ENCODE measurements at places on chromosomes 7 and 10.

DNA sequence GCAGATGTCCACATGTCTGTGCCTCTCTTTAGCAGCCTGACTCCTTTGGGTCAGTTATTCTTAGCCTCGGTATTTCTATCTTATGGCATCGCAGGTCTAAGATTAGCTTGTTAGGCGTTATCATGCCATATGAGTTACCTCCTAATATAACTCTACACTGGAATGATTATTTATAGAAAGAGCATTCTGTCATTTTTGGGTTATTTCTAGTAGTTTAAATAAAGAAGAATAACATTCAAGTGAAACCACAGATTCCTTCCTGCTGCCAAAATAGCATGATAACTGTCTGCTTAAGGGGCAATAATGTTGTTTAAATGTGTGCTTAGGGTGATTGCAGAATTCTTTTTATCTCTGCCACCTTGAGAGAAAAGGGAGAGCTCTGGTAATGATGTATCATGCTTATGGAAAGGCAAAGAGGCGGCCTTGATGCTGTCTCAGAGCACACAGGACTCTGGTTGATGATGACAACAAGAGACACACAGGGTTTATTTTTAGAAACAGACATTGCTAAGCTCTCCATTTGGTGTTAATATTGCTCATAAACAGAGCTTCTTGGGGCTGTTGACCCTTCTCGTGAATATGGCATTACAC is 10.4 kb downstream of the HDAC9 start:
- no peak for DNase-seq

DNA sequence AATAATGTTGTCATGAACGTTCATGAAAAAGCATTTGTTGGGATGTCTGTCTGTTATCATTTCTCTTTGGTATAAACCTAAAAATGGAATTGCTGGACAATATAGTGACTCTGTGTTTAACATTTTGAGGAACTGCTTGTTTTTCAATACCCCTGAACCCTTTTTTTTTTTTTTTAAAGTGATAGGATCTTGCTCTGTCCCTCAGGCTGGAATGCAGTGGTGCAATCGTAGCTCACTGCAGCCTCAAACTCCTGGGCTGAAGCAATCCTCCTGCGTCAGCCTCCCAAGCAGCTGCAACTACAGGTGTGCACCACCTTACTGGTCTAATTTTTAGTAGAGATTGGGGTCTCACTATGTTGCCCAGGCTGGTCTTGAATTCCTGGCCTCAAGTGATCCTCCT is 15.1 kb upstream of the LMTK2 start:
- no peak for DNase-seq

DNA sequence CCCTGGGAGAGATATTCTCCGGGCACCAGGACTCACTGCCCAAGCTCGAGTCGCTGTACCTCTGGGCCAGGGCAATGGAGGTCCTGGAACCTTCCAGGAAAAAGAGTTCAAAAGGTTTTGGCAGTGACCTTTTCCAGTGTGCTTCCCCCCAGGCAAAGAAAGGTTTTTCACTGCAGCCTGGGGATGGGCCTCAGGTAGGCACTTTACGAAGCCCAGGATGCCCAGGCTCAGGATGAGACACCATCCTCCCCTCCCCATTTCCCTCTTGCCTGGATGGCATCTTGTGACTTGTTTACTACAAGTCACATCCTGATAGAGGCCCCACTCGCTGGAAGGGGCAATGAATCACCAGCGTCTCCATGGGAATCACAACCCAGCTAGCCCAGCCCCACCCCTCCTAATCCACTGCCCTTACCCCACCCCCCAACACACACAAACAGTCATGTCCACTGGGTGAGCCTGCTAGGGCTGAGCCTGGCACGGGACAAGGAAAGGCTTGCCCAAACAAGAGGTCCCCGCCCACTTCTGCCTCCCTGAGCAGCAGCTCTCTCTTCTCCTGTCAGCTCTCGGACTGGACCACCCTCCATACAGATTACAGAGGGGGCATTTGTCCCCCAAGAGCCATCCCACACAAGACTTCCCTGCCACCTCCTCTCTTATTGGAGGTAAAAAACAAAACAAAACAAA is 93.8 kb upstream of the SMNDC1 start:
- no peak for DNase-seq

DNA sequence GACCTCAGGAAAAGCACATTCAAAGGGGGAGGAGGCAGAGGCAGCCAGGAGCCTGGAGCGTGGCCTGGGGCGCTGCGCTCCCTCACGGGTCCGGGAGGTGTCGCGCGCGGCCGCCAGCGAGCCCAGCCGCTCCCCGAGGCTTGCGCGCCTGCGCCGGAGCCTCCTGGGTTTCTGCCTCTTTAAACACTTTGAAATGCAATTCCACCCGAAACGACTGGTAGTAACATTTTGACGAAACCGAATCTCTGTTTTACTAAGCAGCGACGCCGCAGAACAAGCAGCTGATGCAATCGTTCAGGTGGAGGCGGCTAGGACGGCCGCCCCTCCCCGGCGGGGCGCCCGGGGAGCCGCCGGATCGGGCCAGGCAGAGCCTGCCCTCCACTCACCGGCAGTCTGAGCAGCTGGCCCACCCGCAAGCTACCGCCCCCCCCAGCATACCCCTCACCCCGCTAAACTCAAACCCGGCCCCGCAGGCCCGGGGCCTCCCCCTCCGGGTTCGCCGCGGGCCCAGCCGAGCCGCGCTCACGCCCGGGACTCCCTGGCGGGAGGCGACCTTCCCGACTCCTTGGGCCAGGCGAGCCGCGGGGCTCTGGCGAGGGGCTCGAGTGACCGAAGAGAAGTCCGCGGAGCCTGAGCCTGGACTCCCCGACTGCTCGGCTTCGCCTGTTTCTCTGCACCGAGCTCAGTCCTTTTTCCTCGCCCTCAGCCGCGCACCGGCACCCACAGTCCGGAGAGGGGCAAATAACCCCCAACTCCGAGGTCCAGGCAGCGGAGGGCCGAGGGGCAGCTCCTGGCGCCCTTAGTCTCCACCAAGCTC is 3.2 kb downstream of the MKX start:
- DNase-seq = peak; percentile 24

GRCh38 chr10:33579996-33580395 is 245.5 kb upstream of the NRP1 start:
- no peak for DNase-seq

GRCh38 chr7:86598311-86598710 is 45.4 kb upstream of the GRM3 start:
- DNase-seq = no peak

DNA sequence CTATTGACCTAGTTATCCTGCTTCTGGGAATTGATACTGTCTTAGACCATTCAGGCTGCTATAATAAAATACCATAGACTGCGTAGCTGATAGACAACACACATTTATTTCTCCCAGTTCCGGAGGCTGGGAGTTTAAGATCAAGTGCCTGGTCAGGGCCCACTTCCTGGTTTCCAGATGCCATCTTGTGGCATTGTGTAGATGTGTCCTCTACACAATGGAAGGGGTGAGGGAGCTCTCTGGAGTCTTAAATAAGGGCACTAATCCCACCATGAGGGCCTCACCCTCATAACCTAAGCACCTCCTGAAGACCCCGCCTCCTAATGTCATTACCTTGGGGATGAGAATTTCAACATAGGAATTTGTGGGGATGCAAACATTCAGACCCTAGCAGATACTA is 62.4 kb downstream of the SLC35B4 start:
- no peak for DNase-seq

DNA sequence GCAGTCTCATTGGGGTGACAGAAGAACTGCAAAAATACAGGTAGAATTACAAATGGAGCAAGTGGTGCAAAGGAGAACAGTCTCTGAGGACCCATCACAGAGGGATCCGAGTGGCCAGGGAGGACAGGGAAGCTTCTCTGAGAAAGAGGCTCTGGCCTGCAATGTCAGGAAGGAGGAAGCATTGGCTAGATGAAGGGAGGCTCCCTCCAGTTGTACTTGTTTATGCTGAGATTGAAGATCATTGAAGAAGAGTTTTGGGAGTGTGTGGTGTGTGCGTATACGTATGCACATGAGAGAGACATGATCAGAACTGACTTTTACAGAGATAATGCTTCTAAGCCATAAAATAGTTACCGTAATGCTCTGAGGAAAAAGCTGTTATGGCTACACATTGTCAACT is 274.7 kb upstream of the FZD8 start:
- DNase-seq = peak; percentile 2

DNA sequence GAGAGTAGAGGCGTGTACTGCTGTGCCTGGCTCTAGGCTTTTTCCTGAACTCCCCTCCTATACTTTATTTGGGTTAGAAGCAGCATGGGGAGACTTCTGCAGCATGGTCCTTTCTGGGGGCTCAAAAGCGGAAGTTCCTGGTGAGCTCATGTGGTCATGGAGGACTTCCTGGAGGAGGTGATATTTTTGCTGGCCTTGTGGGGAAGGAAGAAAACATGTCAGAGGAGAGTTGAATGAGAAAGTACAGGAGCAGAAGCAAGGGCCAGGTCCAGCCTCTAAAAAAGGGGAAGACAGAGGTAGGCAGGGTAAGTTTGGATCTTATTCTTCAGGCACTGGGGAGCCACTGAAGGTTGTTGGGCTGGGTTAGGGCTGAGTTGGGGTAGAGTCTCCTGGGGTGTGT is 45.5 kb downstream of the CASTOR2 start:
- DNase-seq = no peak

- no peak for DNase-seq
Measured at GRCh38 chr7:38066391-38066790, 111.7 kb upstream of the STARD3NL start.

DNA sequence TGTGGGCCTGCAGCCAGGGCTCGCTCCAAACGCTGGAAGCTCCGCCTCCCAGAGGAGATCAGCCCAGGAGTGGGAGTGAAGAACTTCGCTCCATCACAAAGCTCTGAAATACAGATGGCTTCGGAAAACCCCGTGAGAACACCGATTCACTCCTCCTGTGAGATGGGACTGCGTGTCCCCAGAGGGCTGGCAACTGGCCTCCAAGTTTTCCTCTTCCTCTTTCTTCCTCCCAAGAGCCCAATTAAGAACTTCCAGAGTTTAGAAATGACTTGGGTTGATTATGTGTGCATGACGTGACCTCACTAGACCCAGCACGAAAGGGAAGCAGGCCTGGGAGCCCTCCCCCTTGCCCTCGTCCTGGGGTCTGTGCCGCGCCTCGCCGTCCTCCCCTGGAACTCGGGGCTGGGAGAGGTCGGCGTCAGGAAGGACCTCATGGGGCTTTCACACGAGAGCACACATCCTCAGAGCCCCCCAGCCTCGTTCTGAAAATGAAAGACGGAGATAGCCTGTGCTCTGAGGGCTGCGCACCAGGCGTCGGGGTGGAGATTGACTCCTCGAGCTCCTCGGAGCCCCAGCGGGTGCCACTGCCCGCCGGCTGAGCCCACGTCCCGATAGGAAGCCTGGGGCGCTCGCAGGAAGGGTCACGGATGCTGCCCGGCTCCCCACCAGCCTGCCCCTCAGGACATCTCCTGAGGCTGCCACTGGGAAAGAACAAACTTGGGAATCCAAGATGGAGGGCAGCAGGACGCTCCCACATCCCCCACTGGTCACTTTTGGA is 37.8 kb downstream of the PTPRN2 start:
- no peak for DNase-seq

DNA sequence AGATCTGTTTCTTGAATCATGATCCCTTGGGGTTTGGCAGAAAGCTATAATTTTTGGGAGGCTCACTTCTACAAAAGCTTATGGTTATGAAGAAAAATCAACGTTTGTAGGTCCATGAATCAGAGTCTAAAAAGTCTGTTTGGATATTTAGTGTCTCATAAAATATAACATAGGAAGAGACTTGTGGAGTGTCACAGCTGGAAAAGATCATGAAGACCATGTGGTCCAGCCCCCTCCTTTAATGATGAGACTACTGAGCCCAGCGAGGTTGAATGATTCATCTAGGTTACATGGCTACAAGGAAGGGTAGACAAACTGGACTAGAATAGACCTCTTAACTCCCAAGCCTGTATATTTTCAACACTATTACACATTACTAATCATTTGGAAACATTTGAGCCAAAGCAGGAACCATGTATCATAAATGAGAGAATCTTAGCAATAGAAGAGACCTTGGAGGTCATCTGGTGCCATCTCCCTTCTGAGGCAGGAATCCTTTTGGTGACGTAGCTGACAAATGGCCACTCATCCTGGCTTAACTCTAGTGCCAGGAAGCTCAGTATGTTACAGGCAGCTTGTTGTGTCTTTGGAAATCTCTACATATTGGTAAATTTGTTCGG is 152.5 kb downstream of the CREB5 start:
- no peak for DNase-seq

DNA sequence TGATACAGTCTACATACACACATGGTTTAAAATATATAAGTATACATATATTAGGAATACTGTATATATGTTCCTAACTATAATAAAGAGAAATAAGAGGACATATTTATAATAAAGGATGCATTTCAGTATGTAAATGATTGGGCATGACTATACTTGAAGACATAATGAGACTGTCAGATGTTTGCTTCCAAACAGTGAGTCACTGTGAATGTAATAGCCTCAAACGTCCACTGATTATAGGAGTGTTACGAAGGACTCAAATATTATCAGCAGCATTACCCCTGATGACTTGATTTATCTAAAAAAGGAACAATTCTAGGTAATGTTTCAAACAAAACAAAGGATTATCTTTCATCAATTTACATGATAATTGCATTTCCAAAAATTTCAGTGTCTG is 39.9 kb upstream of the NRBF2 start:
- no peak for DNase-seq

- no peak for DNase-seq
Measured at GRCh38 chr7:84250452-84250851, 55.9 kb upstream of the SEMA3A start.

GRCh38 chr7:111394891-111395290 is 167.4 kb downstream of the IMMP2L start:
- no peak for DNase-seq

DNA sequence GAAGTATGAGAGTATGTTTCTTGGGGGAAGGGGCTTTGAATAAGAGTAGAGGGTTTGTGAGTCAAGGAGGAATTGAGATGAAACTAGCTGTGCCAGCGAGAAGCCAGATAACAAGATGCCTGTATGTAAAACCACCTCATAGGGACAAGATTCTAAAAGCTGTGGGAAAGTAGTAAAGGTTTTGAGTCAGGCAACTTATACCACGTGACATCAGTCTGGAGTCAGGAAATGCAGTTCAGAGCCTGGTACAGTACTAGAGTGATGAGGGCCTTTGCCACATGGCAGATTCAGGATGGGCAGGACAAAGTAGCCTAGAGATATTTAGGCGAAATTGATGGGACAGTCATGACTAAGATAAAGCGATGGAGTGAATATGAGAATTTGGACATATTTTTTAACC is 140.2 kb upstream of the PLXDC2 start:
- DNase-seq = no peak

DNA sequence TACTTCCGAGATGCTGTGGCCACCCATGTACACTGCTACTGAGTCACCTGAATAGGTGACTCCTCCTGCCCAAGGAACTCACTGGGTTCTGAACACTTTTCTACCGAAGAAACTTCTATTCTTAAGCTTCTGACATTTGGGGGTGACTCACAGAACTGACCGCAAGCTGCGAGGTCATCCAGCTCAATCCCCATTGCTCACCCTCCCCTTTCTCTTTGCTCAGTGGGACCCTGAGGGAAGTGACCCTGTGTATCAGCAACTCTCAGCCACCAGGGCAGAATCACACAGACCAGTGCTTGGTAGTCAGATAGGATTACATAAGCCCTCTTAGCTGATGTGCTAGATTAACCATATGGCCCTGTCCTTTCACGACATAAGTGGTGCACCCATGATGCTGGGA is 46.3 kb downstream of the INSYN2A start:
- DNase-seq = no peak

Measured in KG1 (cell line).